Activated T-helper 17 cell treated with anti-CD3 and anti-CD28 coated beads, Interleukin-2, amount 50 U/mL, for 72 hours (primary cell): ENCODE measurements at places on chromosomes 16 and 17.

GRCh38 chr17:82064433-82065192 is 991 bp downstream of the DUS1L start:
- peak; percentile 25 for ATAC-seq

DNA sequence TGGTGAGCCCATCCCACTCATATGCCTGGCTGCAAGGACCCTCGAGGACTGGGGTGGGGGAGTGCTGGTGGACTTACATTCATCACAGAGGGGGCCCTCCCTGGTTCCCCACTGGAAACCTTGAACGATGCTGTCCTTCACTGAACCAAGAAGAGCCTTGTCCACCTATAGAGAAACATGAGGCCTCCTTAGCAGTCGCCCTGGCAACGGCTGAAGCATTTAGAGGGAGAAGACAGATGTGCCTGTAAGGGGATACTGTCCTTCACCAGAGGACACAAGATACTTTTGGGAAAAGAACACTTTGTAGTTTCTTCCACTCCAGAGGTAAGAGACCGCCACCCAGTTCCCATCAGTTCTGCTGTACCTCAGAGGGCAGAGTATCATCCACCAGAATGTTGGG is 6.5 kb downstream of the HIGD1B start:
- no peak for ATAC-seq

DNA sequence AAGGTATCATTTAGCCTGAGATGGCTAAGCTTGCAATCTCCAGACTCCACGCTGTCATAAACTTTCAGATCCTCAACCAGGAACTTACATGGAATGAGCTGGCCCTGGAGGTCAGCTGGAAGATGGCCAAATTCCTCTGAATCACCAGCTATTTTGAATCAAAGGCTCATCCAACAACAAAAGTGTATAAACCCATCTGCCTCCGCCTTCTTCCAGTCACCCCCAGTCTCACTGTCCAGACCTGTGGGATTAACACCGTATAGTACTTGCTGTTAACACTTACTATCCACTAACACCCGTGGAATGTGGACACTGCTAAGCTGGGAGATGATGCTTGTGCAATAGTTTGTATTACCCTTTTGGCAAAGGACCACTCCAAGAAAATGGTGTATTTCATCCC is 1.9 kb upstream of the LCMT1 start:
- no peak for ATAC-seq

GRCh38 chr17:31058976-31059375 is 35.8 kb upstream of the NF1 start:
- no peak for ATAC-seq

DNA sequence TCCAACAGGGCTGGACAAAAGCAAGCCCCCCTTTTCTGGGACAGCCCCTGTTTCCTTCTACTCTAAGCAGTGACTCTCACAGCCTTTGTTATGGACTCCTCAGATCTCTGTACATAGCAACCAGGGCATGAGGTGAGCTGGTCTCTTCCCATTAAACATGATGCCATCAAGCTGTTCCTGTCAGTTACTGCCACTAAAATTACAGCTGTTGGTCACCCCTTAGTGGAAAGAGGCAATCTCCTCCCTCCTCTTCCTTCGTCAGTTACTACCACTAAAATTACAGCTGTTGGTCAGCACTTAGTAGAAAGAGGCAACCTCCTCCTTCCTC is 95.2 kb upstream of the SMIM36 start:
- ATAC-seq: no peak

GRCh38 chr16:7946142-7946541 is 613.5 kb downstream of the RBFOX1 start:
- no peak for ATAC-seq

DNA sequence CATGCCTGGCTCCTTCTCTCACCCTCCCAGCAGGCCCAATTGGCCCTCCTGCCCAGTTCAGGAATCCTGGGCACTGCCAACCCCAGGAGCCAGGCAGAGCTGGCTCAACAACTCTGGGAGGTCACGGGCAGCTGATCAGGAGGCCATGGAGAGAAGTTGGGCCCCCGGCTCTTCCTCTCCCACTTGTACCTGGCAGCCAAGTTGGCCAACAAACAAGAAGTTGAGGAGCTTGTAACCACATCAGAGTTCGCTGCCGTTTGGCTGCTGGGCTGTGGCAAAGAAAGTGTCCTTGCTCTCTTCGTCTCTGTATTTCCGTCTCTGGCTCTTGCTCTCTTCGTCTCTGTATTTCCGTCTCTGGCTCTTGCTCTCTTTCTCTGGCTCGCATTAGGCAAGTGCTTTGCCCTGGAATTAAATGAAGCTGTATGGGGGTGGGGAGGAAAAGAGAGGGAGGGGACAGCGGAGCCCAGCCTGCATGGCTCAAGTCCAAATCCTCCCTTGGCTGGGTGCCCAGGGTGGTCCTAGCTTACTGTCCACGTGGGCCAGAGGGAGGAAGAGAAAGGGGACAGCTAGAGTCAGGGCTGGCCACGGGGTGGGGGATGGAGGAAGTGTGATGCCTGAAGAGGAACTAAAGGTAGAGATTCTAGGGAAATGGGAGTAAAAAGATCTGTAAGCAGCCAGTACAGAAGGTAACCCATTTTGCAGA is 7.8 kb upstream of the TMEM132E start:
- ATAC-seq: no peak

DNA sequence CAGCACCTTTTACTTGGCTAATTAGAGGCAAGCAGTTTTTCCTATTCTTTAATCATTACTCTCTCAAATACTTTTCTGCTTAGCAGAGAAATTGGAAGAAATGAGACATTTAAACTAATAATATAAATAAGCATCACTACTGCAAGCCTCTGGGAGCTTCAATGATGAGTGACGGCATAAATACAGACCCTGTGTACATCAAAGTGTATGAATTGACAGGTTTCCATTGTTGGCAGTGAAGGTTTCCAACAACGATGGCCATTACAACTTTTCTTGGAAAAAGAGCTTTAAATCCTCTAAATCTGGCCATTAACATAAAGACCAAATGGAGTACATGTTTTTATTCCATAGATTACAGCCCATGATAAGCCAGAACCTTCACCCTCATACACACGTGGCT is 39.4 kb upstream of the CACNG5 start:
- no peak for ATAC-seq

GRCh38 chr16:11076259-11077018 is 132.1 kb downstream of the CLEC16A start:
- ATAC-seq: peak; percentile 70

DNA sequence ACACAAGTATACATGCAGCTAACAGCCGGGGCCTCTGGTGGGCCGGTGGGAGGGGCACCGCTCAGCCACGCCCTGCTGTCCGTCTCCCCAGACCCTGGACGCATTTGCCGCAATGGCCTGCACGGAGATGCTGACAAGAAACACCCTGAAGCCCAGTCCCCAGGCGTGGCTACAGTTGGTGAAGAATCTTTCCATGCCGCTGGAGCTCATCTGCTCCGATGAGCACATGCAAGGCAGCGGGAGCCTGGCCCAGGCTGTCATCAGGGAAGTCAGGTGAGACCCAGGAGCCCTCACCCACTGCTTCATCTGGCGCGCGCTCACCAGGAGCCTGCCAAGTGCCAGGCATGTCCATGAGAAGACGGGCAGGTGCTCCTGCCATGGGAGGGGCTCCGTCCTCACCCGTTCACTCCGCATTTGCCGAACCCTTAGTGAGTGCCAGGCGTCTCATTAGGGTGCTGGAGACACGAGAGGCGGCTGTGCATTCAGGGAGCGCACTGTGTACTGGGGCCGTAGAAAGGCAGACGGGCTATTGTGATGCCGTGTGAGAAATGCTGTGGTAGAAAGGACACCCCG is 51.4 kb upstream of the ENDOV start:
- no peak for ATAC-seq

DNA sequence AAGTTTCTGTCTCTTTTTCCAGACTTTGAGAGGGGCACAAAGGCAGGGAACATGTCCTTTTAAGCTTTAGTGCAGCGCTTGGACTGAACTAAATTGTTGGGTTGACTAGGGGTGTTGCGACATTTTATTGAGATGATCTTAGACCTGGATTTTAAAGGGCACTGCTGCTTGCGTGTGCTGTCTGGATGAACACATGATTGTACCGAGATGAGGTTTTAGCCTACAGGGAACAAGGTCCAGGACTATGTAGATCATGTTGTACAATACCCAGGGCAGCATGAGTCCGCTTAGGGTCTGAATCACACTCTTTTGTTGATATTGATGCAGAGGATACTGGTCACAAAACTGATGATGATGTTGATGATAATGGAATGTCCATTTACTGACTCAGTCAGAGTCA is 5.2 kb upstream of the RGS9 start:
- no peak for ATAC-seq

- ATAC-seq: peak; percentile 62
Observed at GRCh38 chr17:2143332-2143731, 88.4 kb downstream of the HIC1 start.

DNA sequence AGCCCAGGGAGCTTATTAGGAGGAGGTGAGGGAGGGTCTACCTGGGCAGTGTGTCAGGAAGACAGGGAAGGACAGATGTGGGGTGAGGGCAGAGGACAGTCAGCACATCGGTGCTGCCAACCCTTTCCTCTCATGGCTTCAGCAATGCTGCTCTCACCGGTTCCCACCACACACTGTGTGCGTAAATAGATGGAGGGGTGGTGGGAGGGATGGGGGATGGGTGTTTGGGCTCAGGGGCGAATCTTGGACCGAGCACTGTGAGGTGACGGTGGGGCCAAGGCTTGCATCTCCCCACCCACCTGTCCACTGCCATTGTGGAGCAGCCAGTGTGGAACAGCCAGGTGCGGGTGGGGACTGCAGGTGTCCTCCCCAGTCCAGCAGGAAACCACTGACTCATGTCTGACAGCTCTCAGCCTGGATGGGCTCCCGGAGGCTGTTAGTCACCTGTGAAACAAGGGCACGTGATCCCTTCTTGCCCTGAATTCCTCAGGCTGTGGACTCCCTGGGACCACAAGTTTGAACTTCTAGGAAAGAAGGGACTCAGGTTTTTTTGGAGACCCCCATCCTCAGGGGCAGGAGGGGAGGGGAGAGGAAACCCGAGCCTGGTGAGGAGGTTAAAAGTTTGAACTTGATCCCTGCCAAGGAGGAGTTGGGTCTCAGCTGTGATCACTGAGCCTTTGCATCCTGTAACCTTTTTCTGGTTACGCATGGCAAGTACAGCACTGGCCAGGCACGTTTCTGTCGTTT is 42.7 kb upstream of the SMPD3 start:
- ATAC-seq: no peak

DNA sequence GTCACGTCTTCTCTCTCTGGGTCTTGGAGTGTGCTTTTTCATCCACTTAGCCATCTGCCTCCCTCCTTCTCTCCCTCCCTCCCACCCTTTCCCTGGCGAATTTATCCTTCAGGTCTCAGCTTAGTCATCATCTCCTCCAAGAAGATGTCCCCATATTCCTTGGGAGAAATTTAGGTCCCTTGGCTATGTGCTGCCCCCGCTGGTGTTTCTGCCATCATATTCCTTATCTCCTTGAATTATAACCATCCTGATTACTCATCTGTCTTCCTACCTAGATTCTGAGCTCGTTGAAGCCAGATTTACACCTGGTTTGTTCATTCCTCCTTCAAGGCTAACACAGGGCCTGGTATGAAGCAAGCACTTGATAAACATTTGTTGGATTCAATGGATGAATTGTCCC is 5.0 kb downstream of the SEZ6L2 start:
- no peak for ATAC-seq

DNA sequence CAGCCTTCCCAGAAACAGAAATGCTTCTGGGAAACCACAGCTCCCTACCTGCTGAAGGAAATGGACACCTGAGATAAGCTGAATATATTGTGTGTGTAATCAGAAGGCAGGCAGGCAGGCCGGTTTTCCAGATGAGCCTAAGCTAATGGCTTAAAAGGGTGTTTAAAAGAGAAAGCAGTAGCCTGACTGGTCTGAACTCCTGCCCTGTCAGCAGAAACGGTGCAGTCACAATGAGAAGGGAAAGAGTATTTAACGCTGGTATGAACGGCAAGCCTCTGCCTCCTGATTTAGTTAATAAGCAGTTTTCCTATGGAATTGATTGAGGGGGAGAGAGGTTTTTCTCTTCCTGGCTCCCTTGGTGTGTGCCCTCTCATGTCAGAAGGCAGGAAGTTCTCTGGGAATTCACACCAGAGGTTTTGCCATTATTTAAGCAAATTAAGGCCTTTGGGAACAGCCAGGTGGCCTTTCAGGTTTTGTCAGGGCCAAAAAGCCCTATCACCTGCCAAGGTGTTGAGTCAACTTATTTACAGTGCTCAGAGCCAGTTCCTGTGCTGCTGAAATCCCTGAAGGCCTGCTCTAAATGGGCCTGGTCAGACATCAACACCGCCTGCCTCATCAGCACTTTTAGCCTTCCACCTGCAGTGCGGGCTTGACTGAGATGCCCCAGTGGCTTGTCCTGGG is 41.6 kb downstream of the CDH1 start:
- no peak for ATAC-seq

- no peak for ATAC-seq
Observed at GRCh38 chr17:75652934-75653549, 13.9 kb downstream of the RECQL5 start.

GRCh38 chr17:34502426-34502825 is 77.0 kb upstream of the TMEM132E start:
- ATAC-seq: no peak

DNA sequence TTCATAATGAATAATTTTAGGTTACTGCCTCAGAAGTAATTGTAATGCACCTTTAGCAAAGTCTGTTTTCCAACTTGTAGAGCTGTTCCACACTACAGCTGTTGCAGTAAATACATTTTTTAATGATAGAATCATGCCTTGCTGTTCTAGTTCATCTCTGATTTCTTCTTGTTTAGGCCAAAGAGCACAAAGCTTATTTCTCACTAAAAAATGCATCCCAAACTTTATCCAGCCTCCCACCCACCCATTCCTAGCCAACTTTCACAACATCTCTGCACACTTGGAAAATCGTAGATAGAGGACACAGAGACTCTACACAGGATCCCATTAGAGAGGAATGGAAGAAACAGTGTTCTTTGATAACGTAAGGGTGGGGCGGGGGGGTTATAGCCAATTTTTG is 252.2 kb upstream of the DYNLRB2 start:
- no peak for ATAC-seq

GRCh38 chr16:17211797-17212196 is 259.0 kb downstream of the XYLT1 start:
- ATAC-seq: peak; percentile 34

DNA sequence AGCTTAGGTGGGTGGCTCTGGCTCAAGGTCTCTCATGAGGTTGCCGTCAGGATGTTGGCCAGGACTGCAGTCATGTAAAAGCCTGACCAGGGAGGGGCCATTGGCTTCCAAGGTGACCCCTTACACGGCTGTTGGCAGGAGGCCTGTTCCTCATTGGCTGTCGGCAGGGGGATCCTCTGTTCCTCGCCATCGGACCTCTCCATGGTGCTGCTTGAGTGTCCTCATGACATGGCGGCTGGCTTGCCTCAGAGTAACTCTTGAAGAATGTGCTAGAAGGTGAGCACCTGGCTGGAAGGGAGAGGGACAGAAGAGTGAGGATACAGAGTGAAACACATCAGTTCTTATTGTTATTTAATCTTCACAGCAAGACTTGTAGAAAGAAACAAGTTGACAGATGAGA is 4.7 kb upstream of the RPRML start:
- no peak for ATAC-seq

GRCh38 chr17:850851-851763 is 69.0 kb downstream of the MRM3 start:
- ATAC-seq: no peak

DNA sequence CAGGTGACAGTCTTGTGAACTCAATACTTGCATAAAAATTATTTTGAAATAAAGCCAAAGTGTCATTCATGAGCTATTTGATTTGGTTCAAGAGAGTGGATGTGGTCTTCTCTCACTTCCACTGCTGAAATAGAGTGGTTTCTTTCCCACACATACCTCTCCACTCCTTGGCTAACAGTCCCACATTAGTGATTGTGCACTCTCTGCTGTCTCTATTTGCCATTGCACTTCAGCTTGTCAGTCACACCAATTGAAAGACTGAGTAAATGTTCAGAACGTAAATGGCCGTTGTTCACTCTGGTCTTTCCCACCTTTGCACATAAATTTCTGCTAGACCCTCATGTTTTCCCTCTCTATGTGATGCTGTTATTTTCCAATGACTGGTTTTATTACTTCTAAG is 197.5 kb downstream of the FTO start:
- no peak for ATAC-seq
